Breast epithelium (tissue), 4 donors: ENCODE measurements at places on chromosomes 6 and 20. TPM values are rescaled to one million over a fixed set of nuclear protein-coding genes. Genes with fewer than 3 reads are reported as not detected.

Gene TBXT
- total RNA-seq: not detected

Gene GSTA2
- total RNA-seq: not detected

Gene OR2H2
- total RNA-seq: not detected

Gene TMEM217
- total RNA-seq: not detected

Gene MCCD1
- total RNA-seq: not detected

Gene DNAAF9
- 22.8 TPM for total RNA-seq

Gene MAFB
- total RNA-seq: 43.9 TPM

Gene REM1
- 3.9 TPM for total RNA-seq

Gene GPX5
- total RNA-seq: not detected

Gene POPDC3
- total RNA-seq: not detected

Gene PSORS1C1
- total RNA-seq: 2.0 TPM

Gene SNX21
- total RNA-seq: 66.9 TPM

Gene CST5
- total RNA-seq: not detected

Gene PPP1R11
- total RNA-seq: 43.5 TPM

Gene PRRT1
- 2.8 TPM for total RNA-seq

Gene BPI
- total RNA-seq: not detected
